ENCODE measurements at places on chromosomes 4 and X.

- no peak for DNase-seq
These were observed 43.2 kb upstream of the HUWE1 start for GRCh38 chrX:53729751-53730150.

DNA sequence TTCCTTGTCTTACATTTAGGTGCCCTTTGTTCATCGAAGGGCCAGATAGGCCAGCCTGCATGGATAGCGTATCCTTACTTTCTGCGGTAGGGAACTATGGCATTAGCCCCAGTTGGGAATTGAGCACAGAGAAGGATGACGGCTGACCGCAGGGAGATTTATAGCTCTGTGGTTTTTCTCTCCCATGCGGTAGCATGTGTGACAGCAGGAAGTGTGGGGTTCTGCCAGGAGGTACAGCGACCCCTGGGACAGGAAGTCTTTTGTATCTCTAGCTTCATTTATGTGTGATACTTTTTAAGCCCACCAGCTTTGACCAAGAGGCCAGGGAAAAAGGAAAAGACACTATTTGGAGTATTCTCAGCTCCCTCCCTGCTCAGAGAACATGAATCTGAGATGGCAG is 33.1 kb downstream of the GAB3 start:
- no peak for DNase-seq

GRCh38 chr4:1590244-1590643 is 93.9 kb downstream of the FAM53A start:
- no peak for DNase-seq

DNA sequence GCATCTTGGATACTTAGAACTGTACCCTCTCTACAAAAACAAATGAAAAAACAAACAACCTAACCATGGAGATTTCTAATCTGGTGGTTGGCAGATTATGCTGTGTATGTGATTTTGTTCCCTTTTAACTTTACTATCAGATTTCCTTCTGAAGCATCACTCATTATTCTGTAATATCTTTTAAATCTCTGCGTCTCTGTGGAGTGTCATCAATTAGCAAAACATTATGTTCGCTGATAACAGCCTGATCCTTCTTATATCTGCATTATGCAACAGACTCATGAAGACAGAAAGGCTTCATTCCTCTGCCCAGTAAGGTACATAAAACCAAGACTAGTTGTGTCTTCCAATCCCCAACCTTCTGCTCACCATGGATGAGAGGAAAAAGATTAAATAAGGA is 110.3 kb upstream of the PDE5A start:
- no peak for DNase-seq

All from NCI-H2171 treated with DMSO at 0.1 percent for 48 hours (cell line).